Right lobe of liver (tissue), 6 donors: ENCODE measurements at places on chromosomes 7 and 10.
A peak's percentile ranks its signal among the peaks of the same experiment; 100 is the strongest.

DNA sequence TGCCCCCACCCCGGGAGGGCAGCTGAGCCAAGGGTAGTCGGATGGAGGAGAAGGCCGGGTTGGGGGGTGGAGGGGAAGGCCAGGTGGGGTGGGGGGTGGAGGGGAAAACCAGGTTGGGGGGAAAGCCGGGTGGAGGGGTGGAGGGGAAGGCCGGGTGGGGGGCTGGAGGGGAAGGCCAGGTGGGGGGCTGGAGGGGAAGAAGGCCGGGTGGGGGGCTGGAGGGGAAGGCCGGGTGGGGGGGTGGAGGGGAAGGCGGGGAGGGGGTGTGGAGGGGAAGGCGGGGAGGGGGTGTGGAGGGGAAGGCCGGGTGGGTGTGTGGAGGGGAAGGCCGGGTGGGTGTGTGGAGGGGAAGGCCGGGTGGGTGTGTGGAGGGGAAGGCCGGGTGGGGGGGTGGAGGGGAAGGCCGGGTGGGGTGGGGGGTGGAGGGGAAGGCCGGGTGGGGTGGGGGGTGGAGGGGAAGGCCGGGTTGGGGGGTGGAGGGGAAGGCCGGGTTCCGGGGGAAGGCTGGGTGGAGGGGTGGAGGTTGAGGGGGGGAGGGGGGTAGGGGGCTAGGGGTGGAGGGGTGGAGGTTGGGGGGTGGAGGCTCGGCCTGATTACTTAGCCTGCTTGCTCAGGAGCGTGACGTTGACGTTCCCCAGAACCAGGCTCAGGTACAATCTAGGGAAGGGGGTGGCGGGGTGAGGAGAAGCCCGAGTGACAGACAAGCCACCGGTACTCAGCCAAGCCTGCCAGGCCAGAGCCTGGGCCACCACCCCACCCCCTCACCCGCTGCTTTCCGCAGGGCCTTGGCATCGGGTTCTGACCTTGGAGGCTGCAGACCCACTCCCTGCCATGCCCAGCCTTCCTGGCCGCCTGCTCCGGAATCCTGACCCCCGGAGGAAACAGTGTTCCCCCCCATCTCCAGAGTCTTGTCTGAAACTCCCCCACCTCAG lies 5.6 kb downstream of the TMEM120A start:
- peaks cover 1% of the 10 kb centered on the region for H3K4me1 ChIP-seq
- no peak overlapping the region for H3K4me3 ChIP-seq
- no peaks in the 10 kb centered on the region for H3K27me3 ChIP-seq
- H3K36me3 ChIP-seq = peaks cover 9% of the 10 kb centered on the region

DNA sequence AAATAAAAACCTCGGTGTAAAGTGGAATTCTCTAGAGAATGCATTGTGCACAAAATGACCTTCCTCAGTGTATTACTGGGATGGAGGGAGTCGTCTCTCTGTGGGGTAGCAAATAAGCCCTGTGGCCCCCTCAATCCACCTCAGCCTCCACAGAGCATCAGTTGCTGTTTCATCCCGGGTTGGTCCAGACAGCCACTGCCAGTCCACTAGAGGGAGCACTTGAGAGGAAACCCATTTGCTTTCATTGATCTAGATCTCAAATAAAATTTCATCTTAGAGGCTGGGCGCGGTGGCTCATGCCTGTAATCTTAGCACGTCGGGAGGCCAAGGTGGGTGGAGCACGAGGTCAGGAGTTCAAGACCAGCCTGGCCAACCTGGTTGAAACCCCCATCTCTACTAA lies 1128.7 kb downstream of the CNTNAP2 start:
- no peaks in the 10 kb centered on the region for H3K4me1 ChIP-seq
- H3K4me3 ChIP-seq = no peak overlapping the region
- no peak overlapping the region for H3K27ac ChIP-seq
- DNase-seq = peak; percentile 26

- no peaks in the 10 kb centered on the region for H3K27me3 ChIP-seq
- no peak for DNase-seq
- H3K4me1 ChIP-seq = no peaks in the 10 kb centered on the region
- H3K27ac ChIP-seq = no peak overlapping the region
- no peaks in the 10 kb centered on the region for H3K36me3 ChIP-seq
These were observed 198.7 kb downstream of the SKIDA1 start for GRCh38 chr10:21326594-21327288.

- no peaks in the 10 kb centered on the region for H3K4me1 ChIP-seq
- no peaks in the 10 kb centered on the region for H3K27me3 ChIP-seq
- peak; percentile 58 for DNase-seq
- H3K36me3 ChIP-seq = no peaks in the 10 kb centered on the region
- no peak overlapping the region for H3K4me3 ChIP-seq
These were observed 89.2 kb downstream of the ADCY1 start for GRCh38 chr7:45663167-45663921.

DNA sequence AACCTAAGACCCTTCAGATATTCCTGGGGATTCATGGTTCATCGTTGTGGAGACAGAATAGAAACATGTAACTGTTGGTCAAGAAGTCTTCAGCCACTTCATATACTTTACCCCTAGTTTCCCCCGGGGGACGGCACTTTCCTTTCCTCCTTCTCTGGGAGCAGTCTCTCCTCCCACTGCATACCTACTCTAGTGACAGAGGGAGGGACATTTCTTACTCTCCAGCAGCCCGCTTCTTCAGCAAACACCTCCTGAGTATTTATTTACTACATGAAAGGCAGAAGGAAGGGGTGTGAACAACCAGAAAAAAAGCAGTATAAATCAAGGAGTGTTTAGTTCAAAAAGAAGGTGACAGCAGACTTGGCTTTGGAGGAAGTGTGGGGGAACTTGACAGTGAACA lies 69.0 kb downstream of the LHFPL3 start:
- H3K4me1 ChIP-seq = no peaks in the 10 kb centered on the region
- no peak overlapping the region for H3K4me3 ChIP-seq
- no peaks in the 10 kb centered on the region for H3K36me3 ChIP-seq
- no peak for DNase-seq

GRCh38 chr10:25061711-25062449 lies 45.5 kb downstream of the THNSL1 start:
- H3K4me1 ChIP-seq = no peaks in the 10 kb centered on the region
- H3K36me3 ChIP-seq = no peaks in the 10 kb centered on the region
- no peak for DNase-seq
- H3K4me3 ChIP-seq = peak overlapping the region; percentile 8
- peak overlapping the region; percentile 83 for H3K27ac ChIP-seq

DNA sequence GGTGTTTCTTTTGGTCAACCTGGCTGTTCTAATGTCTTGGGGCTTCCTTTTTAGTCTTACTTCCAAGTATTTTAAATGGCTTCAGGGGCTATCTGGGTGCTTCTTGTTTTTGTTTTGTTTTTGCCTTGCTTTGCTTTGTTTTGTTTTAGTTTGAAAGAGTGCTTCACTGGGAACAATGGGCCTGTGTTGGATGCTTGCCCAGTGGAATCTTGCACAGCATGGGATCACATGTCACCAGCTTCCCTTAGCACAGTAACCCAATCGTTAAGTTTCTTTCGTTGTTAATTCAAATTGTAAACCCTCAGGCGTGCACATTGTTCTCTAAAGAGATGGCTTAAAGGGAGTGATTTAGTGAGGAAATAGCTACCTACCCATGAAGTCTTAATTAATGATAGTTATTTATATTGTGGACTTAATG lies 8.9 kb downstream of the COL17A1 start:
- H3K27me3 ChIP-seq = no peaks in the 10 kb centered on the region
- H3K27ac ChIP-seq = no peak overlapping the region
- H3K4me3 ChIP-seq = no peak overlapping the region

- H3K4me1 ChIP-seq = no peaks in the 10 kb centered on the region
- H3K36me3 ChIP-seq = no peaks in the 10 kb centered on the region
- H3K4me3 ChIP-seq = no peak overlapping the region
- DNase-seq = no peak
- H3K27me3 ChIP-seq = no peaks in the 10 kb centered on the region
These were observed 149.8 kb downstream of the DYNC1I1 start for GRCh38 chr7:95922191-95922590.

DNA sequence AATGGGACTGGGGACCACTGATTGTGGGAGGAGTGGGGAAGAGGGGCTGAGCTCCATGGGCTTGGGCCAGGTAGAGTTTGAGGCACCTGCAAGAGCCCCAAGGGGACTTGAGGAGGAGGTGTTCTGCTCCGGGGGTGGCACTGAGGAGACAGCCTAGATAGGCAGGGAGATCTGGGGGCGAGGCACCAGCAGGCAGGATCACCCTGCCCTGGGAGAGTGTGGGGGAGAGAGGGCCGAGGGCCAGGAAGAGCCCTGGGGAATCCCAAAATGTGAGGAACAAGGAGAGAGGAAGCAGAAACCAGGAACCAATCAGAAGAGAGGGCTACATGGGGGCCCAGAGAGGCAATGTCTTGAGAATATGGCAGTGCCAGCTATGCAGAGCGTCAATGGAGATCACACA lies 34.6 kb downstream of the LEP start:
- no peak for DNase-seq
- no peak overlapping the region for H3K4me3 ChIP-seq
- no peaks in the 10 kb centered on the region for H3K27me3 ChIP-seq
- H3K36me3 ChIP-seq = no peaks in the 10 kb centered on the region
- H3K27ac ChIP-seq = no peak overlapping the region
- no peaks in the 10 kb centered on the region for H3K4me1 ChIP-seq

- no peak overlapping the region for H3K4me3 ChIP-seq
- DNase-seq = no peak
- peaks cover 8% of the 10 kb centered on the region for H3K4me1 ChIP-seq
- no peak overlapping the region for H3K27ac ChIP-seq
These were observed 1.3 kb upstream of the CLDN4 start for GRCh38 chr7:73829505-73829904.

GRCh38 chr10:58741673-58742072 lies 229.0 kb downstream of the BICC1 start:
- no peak overlapping the region for H3K27ac ChIP-seq
- no peak overlapping the region for H3K4me3 ChIP-seq
- no peaks in the 10 kb centered on the region for H3K36me3 ChIP-seq
- no peaks in the 10 kb centered on the region for H3K27me3 ChIP-seq
- DNase-seq = no peak

- no peaks in the 10 kb centered on the region for H3K36me3 ChIP-seq
- H3K27ac ChIP-seq = no peak overlapping the region
- no peak overlapping the region for H3K4me3 ChIP-seq
- no peaks in the 10 kb centered on the region for H3K4me1 ChIP-seq
- DNase-seq = no peak
- no peaks in the 10 kb centered on the region for H3K27me3 ChIP-seq
These were observed 72.6 kb downstream of the AP3M1 start for GRCh38 chr10:74078037-74078436.

GRCh38 chr7:36210291-36210922 lies 57.4 kb downstream of the EEPD1 start:
- peaks cover 31% of the 10 kb centered on the region for H3K4me1 ChIP-seq
- H3K36me3 ChIP-seq = no peaks in the 10 kb centered on the region
- H3K27ac ChIP-seq = no peak overlapping the region

- no peaks in the 10 kb centered on the region for H3K36me3 ChIP-seq
- H3K27me3 ChIP-seq = no peaks in the 10 kb centered on the region
- H3K4me3 ChIP-seq = no peak overlapping the region
- H3K4me1 ChIP-seq = no peaks in the 10 kb centered on the region
- no peak overlapping the region for H3K27ac ChIP-seq
These were observed 71.5 kb downstream of the EBF3 start for GRCh38 chr10:129892548-129893052.

- no peaks in the 10 kb centered on the region for H3K4me1 ChIP-seq
- H3K4me3 ChIP-seq = no peak overlapping the region
- no peak overlapping the region for H3K27ac ChIP-seq
- H3K36me3 ChIP-seq = peaks cover 20% of the 10 kb centered on the region
- DNase-seq = no peak
These were observed 37.1 kb downstream of the MASTL start for GRCh38 chr10:27192284-27192683.

GRCh38 chr10:96287392-96288105 lies 16.2 kb upstream of the BLNK start:
- H3K36me3 ChIP-seq = no peaks in the 10 kb centered on the region
- no peak overlapping the region for H3K4me3 ChIP-seq
- H3K4me1 ChIP-seq = peaks cover 46% of the 10 kb centered on the region
- peak overlapping the region; percentile 63 for H3K27ac ChIP-seq
- peak; percentile 65 for DNase-seq

DNA sequence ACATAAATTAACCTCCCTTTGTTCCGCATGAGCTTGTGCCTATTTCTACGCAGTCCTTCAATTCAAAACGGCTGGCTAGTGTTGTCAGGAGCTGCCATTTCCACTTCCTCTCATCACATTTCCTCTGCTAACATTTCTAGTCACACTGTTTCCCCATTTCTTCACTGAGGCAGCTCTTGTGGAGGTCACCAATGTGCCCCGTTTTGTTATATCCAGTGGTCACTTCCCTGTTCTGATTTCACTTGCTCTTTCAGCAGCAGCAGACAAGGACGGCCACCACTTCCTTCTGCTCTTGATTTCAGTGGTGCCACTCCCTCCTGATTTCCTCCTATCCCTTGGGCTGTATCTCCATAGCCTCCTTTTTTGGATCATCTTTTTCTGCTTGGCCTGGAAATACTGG lies 64.8 kb upstream of the SEC61G start:
- H3K4me3 ChIP-seq = no peak overlapping the region
- H3K27ac ChIP-seq = no peak overlapping the region
- no peaks in the 10 kb centered on the region for H3K27me3 ChIP-seq
- H3K36me3 ChIP-seq = no peaks in the 10 kb centered on the region
- no peaks in the 10 kb centered on the region for H3K4me1 ChIP-seq
- no peak for DNase-seq

DNA sequence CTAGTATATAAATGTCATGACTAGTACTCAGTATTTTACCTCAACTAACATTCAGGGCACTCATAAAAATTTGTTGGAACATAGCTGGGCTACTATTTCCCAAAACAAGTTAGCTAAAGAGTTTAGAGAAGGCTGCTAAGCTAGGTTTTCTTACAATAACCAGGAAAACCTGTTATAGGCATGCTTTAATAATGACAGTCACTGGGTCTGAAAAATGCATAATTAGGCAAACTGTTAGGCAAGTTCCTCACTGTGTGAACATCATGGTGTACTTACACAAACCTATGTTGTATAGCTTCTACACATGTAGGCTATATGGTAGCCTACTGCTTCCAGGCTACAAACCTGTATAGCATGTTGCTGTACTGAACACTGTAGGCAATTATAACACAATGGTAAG lies 79.0 kb downstream of the DNAJC1 start:
- no peaks in the 10 kb centered on the region for H3K4me1 ChIP-seq
- H3K4me3 ChIP-seq = no peak overlapping the region
